ENCODE measurements at places on chromosomes 5 and 9.

- DNase-seq: no peak
Observed at GRCh38 chr5:23718564-23718963, 211.2 kb downstream of the PRDM9 start.

GRCh38 chr5:102678267-102679058 is 76.6 kb upstream of the PAM start:
- DNase-seq: no peak

- DNase-seq: no peak
Observed at GRCh38 chr9:79396168-79396567, 175.6 kb upstream of the TLE4 start.

DNA sequence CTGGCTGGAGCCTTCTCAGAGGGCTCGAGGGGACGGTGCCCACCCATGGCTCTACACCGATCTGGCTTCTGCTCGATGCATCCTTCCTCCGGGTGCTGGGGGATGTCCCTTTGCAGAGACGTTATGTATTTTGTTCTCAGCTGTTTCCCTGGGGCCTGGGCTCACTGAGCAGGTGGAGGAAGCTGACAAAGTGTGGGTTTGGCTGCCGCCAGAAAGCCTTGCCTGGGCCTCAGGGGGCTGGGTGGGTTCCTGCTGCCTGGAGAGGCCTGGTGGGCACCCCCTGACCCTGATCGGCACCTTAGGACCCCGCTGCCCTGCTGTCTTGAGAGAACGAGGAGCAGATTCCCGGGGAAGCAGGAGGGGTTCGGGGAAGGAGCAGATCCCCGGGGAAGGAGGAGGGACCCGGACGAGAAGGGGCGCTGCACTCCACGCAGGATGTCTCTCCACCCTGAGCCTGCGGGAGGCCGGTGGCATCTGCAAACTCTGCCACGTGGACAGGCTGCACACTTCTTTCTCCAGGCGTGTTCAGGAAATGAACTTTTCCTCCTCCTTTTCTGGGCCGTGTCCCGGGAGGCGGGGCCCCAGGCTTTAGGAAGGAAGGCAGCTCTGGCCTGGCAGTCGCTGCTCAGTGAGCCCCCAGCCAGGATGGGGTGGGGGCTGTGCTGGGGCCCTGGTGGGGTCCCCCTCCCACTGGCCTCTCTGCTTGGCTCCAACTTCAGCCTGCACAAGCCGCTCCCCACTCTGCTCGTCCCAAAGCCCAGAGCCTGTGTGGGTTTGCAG is 148.9 kb downstream of the RXRA start:
- DNase-seq: no peak

- DNase-seq: no peak
Observed at GRCh38 chr5:162487528-162488525, 420.3 kb downstream of the GABRG2 start.

DNA sequence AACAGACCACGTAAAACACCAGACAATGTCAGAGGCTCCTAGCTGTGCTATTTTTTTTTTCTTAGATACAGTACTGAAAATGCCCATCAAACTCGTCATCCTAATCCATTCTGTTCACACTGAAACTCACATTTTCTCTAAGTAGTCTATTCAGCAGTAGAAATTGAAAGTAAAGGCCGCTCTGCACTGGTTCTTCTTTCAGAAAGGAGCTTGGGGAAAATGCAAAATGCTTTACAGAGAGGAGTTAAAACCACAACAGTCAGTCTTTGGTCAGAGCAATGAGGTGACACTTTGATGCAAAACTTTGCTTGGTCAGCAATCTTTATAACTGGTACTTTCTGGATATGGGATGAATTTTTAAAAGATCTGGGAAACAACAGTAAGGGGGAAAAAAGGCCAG is 43.8 kb upstream of the SUSD1 start:
- DNase-seq: peak; percentile 25

DNA sequence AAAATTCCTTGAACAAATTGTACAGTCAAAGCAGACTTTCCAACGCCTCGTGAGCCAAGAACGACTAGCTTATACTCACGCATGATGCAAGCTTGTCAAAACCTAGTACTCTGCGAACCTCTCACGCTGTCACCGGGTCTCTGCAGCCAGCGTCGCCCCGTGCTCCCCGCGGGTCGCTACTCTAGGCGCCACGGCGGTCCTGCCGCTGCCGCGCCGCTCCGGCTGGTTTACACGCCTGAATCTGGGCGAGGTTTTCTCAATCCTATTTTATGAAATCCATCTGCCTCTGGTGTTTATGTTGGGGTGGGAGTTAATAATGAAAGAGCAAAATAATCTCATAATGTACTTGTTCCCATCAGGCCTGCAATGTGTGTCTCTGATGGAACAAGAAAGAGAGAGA is 90.9 kb downstream of the SV2C start:
- no peak for DNase-seq

- no peak for DNase-seq
Observed at GRCh38 chr9:88757406-88758010, 222.5 kb downstream of the NXNL2 start.

All from OCI-M1 (cell line).